ENCODE measurements at places on chromosomes 16 and 17. TPM values are rescaled to one million over a fixed set of nuclear protein-coding genes. Genes with fewer than 3 reads are reported as not detected.

Gene SPN
- not detected for total RNA-seq

Gene ETV4
- 1.9 TPM for total RNA-seq

Gene ABCC12
- not detected for total RNA-seq

Gene NXN
- 57.7 TPM for total RNA-seq

Gene ASPHD1
- 33.3 TPM for total RNA-seq

Gene CCL18
- not detected for total RNA-seq

Gene LRRC37A
- 2.7 TPM for total RNA-seq

Gene ANKS4B
- total RNA-seq, result not detected

Gene OR3A3
- not detected for total RNA-seq

Gene PPL
- total RNA-seq, result 17.0 TPM

Gene ICAM2
- 6.4 TPM for total RNA-seq

Gene KRTAP4-4
- not detected for total RNA-seq

Gene SMIM5
- 0.20 TPM for total RNA-seq

Gene PNMT
- not detected for total RNA-seq

Gene PRSS36
- total RNA-seq, result 2.3 TPM

Gene SLC25A11
- total RNA-seq, result 40.1 TPM

Gene MYH3
- not detected for total RNA-seq

Gene KRTAP2-2
- 0.15 TPM for total RNA-seq

Gene ALOX15
- not detected for total RNA-seq

Gene PDILT
- total RNA-seq, result not detected

Gene CCDC92B
- not detected for total RNA-seq

Gene DOC2A
- not detected for total RNA-seq

Gene HP
- 1.8 TPM for total RNA-seq

Gene MEFV
- 0.10 TPM for total RNA-seq

Gene ZNHIT3
- 26.8 TPM for total RNA-seq

Gene STARD3
- total RNA-seq, result 22.4 TPM

Gene NPIPA7
- 2.9 TPM for total RNA-seq

Gene CNGB1
- 0.35 TPM for total RNA-seq

Gene MPV17L
- 4.2 TPM for total RNA-seq

Gene MAP2K6
- 3.3 TPM for total RNA-seq

Gene NPB
- total RNA-seq, result 0.25 TPM

Gene C17orf78
- not detected for total RNA-seq

Gene CYBC1
- 100 TPM for total RNA-seq

Gene DNAJA3
- total RNA-seq, result 52.4 TPM

Gene ZSCAN10
- total RNA-seq, result not detected

Gene CACNA1H
- total RNA-seq, result 1.0 TPM

Gene CDH1
- total RNA-seq, result 94.8 TPM

Gene DECR2
- 17.5 TPM for total RNA-seq

Gene STAC2
- total RNA-seq, result not detected

Gene SOX15
- total RNA-seq, result 2.4 TPM

Gene ITGAD
- total RNA-seq, result not detected

Gene CD300A
- total RNA-seq, result 0.05 TPM

Data from renal cortical epithelial cell (primary cell).